ENCODE measurements at places on chromosomes 4 and X.
A peak's percentile ranks its signal among the peaks of the same experiment; 100 is the strongest.

DNA sequence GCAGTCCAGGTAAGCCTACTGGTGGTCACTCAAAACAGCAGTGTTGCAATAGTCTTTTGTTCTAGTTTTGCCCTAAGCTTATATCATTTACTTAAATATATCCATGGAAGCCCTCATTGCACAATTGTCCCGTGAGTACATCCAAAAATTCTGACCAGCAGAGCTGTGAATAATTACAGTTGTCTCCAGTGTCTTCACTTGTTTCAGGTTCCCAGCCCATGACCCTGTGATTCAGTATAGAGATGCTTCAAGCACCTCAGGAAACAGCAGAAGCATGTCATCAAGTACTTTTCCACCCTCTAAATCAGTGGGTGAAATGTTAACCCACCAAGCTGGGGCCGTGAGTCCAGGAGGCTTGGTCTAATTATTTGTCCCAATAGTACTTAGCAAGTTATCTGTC is 214.9 kb upstream of the RPS6KA3 start:
- DNase-seq: no peak

DNA sequence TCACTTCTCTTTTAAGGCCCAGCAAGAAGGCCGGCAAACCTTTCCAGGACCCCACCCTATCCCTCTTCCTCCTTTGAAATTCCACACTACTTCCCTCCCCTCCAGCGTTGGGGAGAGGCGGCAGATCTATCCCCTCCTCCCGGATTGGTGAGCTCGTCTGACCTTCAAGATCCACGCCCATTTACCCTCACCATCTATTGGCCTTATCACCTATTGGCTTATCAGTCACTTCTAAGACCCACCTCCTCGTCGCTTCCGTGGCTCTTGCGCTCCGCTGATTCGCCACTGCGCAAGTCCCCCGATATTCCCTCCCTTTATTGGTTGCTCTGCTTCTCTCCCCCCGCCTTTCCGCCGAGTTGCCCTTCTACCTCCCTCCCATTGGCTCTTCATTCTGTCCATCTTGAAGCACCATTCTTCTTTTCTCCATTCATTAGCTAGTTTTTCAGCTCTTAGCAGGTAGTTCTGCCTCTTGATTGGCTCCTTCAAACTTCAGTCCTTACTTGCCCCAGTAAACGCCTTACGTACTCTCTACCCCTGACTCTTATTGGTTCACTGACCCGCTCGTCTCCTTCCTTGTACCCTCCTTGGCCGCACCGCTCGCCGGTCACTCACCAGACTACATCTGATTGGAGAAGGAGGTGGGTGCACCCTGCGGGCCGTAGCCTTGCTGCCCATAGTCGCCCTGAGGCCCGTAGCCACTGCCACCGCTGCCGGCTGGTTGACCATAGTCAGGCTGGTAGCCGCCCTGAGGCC is 4.8 kb upstream of the PRICKLE3 start:
- peak; percentile 77 for DNase-seq

DNA sequence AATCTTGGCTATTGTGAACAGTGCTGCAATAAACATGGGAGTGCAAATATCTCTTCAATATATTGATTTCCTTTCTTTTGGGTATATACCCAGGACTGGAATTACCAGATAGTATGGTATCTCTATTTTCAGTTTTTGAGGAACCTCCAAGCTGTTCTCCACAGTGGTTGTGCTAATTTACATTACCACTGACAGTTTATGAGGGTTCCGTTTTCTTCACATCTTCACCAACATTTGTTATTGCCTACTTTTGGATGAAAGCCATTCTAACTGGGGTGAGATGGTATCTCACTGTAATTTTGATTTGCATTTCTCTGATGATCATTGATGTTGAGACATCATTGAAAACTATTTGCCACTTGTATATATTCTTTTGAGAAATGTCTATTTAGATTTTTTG is 79.6 kb upstream of the ZNF827 start:
- DNase-seq: no peak

GRCh38 chrX:39905538-39905891 is 192.2 kb downstream of the BCOR start:
- DNase-seq: no peak

DNA sequence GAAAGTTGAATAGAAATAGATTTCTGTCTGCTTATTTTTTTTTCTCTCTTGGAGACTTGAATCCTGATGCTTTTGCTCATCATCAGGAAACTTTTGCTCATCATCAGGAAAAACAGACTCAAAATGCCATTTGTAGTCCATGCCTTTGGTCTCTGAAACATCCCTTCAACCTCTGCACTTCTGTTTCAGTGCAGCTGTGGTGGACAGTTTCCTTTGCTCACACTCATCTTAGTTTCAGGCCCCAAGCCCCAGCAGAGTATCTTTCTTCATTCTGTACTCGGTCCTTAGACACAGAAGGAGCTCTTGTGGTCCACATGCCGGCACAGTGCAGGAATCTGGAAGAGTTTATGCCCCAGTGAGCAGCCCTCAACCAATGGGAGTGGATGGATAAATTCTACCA is 337.9 kb downstream of the PPP3CA start:
- no peak for DNase-seq

DNA sequence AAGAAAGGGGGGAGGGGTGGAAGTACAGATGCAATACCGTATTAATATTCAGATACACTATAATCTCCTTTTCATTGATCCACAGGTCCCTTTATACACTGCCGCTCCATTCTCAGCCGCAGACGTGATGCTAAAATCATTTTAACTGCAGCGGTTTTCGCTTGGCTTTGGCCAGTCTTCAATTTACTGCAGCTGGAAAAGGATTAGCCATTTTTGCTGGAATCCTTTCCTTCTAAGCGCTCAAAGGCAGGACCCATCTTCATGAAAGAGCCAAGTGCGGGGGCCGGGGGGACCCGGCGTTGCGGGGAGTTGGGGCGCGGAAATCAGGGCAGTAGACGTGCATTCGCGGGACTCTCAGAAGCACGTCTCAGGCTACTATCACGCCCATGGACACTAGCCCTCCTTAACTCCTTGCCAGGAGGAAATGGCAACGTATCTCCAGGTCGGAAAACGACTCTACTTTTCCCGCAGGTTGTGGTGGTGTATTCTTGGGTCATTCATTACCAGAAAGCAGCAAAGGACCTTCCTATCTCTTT is 1.7 kb upstream of the PCDH10 start:
- DNase-seq: no peak

GRCh38 chrX:149491812-149492211 is 13.3 kb downstream of the IDS start:
- DNase-seq: no peak
